Mesothelial cell of epicardium (in vitro differentiated cells): ENCODE measurements at places on chromosomes 1 and 21. TPM values are rescaled to one million over a fixed set of nuclear protein-coding genes. Genes with fewer than 3 reads are reported as not detected.

The DYRK3 gene
- total RNA-seq = 3.3 to 4.6 TPM (median 4.1 TPM) in 3 replicates

The DISC1 gene
- total RNA-seq = 9.1 to 11.4 TPM (median 9.1 TPM) in 3 replicates

The MYBPH gene
- total RNA-seq = not detected in 3 replicates

GRCh38 chr1:95098196-95098595 lies 19.0 kb upstream of the TLCD4 start:
- no peak overlapping the region for H3K4me3 ChIP-seq
- no peak for DNase-seq
- H3K36me3 ChIP-seq = no peaks in the 10 kb centered on the region
- no peaks in the 10 kb centered on the region for H3K4me1 ChIP-seq
- H3K27me3 ChIP-seq = no peaks in the 10 kb centered on the region

DNA sequence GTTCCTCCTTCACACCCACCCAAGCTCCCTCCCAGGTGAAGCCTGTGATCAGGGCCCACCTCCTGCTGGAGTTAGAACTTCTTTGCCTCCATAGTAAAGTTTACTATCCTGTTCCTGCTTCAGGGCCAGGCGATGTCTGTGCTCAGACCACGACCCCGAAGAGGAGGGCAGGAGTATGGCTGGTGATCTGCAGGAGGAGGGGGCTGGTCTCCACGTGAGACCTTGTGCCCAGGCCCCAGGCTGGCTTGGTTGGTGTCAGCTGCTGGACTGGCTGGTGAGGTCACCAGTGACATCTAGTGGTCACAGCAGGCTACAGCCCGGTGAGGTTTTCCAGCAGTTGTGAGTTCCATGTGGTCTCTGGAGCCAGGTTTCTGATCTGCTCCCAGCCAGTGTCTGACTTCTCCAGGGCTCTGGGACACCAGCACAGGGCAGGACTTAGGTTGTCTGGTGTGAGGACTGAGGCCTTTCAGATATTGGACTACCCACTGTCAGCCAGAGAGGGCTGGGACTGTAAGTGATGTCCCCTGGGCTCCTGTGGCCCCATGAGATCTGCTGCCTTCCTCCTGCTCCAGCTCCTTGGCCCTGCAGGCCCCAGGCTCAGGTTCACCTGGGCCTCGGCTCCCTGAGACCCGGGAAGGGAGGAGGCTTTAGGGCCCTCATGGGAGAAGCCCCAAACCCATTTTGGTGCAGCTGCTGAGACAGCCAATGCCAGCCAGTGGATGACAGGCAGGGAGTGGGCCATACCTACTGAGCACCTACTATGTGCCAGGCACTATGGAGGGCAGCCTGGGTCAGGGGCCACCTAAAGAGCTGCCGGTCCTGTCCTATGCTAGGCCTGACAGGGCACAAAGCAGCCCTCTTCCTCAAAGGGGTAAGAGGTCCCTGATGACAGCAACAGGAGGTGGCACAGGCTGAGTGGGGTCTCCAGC lies 6.0 kb upstream of the UBL4B start:
- no peak overlapping the region for H3K4me3 ChIP-seq
- DNase-seq = peak; percentile 77
- H3K36me3 ChIP-seq = peaks cover 7% of the 10 kb centered on the region
- no peaks in the 10 kb centered on the region for H3K27me3 ChIP-seq
- peak overlapping the region; percentile 78 for H3K27ac ChIP-seq

DNA sequence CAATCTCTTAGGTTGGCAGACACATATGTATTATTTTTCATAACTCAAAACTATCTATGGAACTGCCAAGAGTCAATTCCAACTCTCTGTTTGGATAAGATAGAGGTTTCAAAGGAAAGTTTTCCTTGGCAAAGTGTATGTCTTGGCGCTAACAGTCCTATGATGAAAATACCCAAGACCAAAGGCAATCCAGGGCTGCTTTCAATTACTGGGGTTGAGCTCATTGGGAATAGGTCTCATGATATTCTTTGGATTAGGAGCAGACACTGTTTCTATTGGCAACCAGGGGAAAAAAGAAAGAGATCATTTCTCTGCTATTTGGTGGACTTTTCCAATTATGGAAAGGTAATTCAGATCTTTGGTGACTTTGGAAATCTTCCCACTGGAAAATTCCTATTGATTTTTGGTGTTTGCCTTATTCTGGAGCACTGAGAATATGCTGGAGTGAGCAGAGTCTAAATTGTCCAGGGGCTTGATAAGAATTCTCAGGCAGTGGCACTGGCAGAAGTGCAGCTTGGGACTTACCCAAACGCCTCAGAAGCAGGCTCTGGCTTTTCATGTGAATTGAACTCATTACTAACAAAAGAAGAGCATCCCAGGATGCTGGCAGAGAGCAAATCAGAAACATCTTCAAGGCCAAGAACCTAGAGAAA lies 20.4 kb upstream of the PLXNA2 start:
- no peak overlapping the region for H3K4me3 ChIP-seq
- peaks cover 3% of the 10 kb centered on the region for H3K36me3 ChIP-seq
- no peak for DNase-seq
- peaks cover 6% of the 10 kb centered on the region for H3K27me3 ChIP-seq
- no peak overlapping the region for H3K27ac ChIP-seq

DNA sequence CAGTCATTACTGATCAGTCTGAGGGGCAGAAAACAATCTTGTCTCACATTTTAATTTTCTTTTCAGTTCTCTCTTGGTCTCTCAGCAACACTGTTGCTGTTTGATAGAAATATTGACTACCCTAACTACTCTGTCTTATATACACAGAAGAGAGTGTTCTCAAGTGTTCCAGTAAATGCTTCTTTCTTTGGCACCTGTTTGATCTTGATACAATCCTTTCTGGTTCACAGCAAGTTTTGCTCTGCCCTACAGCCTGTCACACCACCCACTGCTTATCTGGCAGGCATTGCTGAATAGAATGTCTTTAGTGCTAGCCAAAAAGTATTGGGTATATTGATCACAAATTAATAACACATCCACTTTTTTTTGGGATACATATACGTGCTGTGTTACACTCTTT lies 75.7 kb upstream of the WLS start:
- no peak overlapping the region for H3K4me3 ChIP-seq
- H3K36me3 ChIP-seq = no peaks in the 10 kb centered on the region
- H3K4me1 ChIP-seq = peaks cover 6% of the 10 kb centered on the region
- H3K27ac ChIP-seq = no peak overlapping the region
- H3K27me3 ChIP-seq = no peaks in the 10 kb centered on the region

GRCh38 chr1:25977801-25978200 lies 20.1 kb downstream of the PAFAH2 start:
- no peak overlapping the region for H3K27ac ChIP-seq
- H3K36me3 ChIP-seq = peaks cover 45% of the 10 kb centered on the region
- no peak for DNase-seq
- H3K27me3 ChIP-seq = no peaks in the 10 kb centered on the region

- H3K4me3 ChIP-seq = no peak overlapping the region
- peaks cover 4% of the 10 kb centered on the region for H3K4me1 ChIP-seq
- peaks cover 35% of the 10 kb centered on the region for H3K36me3 ChIP-seq
- H3K27me3 ChIP-seq = no peaks in the 10 kb centered on the region
Observed at GRCh38 chr1:225509376-225509707, 81.5 kb upstream of the LBR start.

GRCh38 chr1:164591858-164592257 lies 32.9 kb downstream of the PBX1 start:
- H3K27me3 ChIP-seq = no peaks in the 10 kb centered on the region
- DNase-seq = no peak
- peaks cover 9% of the 10 kb centered on the region for H3K36me3 ChIP-seq
- peak overlapping the region; percentile 46 for H3K4me3 ChIP-seq
- H3K27ac ChIP-seq = peak overlapping the region; percentile 98

- DNase-seq = no peak
- peaks cover 16% of the 10 kb centered on the region for H3K4me1 ChIP-seq
- peaks cover 29% of the 10 kb centered on the region for H3K36me3 ChIP-seq
- no peak overlapping the region for H3K4me3 ChIP-seq
- H3K27ac ChIP-seq = peak overlapping the region; percentile 72
Observed at GRCh38 chr1:58695206-58695605, 4.7 kb downstream of the MYSM1 start.
